ENCODE measurements at places on chromosomes 2 and 18.

DNA sequence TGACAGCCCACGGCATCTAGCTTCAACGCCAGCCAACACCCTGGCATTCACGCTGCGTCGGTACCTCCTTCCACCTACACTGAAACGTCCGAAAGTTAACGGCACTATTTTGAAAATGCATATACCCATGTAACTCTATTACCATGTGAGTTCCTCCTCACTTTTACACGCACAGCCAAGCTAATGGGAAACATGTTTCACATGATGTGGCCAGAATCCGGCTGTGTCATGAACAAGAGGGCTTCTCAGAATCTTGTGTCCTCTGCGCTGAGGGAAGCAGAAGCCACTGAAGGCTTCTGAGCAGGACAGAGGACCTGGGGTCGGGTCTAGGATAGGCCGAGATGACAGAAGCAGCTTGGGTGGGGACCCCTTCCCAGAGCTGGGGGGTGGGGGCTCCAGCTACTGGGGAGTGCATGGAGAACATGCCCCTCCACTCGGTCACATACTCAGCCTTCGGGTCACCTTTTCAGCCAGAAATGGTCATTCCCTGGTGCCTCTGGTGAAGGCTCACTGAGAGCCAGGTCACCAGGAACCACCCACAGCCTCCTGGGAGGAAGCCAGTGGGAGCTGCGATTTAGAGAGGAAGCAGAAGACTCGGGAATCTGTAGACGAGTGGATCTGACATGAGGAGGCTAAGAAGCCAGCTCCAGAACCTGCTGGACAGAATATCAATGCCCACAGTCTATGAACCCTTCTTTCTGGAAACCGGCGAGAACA, 41.5 kb downstream of the HDAC4 start:
- DNase-seq = no peak

GRCh38 chr2:102736110-102736409, 25.8 kb upstream of the TMEM182 start:
- DNase-seq = no peak

- DNase-seq = no peak
These were observed 785.8 kb downstream of the RNF144A start for GRCh38 chr2:7703048-7703447.

- no peak for DNase-seq
These were observed 190.4 kb downstream of the BABAM2 start for GRCh38 chr2:28080911-28081310.

DNA sequence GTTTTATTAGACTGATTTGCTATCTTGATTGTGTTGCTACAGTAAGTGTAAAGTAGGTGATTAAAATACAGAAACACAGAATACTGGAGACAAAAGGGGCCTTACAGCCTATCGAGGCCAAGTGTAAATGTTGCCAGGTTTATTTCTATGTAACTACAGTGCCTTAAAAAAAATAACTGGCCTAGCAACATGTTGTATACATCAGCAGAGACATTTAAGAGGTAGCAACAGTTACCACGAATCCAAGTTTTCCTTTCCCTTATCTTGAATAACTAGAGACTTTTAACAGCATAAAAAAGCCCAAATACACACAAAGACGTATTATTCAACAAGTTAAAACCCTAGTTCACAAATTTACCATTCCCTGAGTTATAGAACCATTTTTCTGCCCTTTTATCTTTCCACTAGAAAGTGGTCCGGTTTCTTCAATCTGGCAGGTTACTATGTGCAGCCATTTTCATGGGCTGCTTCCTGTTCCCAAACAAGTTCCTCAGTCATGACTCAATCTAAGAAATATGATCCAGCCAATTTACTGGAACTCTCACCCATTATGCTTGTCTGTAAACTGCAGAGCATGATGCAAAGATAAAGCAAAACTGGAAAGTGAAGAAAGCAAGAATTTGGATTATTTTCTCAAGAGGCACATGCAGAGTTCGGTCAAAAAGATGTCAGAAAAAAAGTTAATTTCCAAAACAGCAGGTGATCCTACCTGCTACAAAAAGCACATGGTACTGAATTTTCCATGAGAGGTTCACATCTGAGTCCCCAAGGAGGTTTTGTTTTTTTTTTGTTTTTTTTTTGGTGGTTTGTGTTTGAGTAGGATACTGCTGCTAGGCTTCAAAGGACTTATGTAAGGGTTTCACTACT, 22.2 kb downstream of the NFE2L2 start:
- DNase-seq = no peak

GRCh38 chr2:80380736-80381135, 76.2 kb upstream of the LRRTM1 start:
- DNase-seq = no peak

DNA sequence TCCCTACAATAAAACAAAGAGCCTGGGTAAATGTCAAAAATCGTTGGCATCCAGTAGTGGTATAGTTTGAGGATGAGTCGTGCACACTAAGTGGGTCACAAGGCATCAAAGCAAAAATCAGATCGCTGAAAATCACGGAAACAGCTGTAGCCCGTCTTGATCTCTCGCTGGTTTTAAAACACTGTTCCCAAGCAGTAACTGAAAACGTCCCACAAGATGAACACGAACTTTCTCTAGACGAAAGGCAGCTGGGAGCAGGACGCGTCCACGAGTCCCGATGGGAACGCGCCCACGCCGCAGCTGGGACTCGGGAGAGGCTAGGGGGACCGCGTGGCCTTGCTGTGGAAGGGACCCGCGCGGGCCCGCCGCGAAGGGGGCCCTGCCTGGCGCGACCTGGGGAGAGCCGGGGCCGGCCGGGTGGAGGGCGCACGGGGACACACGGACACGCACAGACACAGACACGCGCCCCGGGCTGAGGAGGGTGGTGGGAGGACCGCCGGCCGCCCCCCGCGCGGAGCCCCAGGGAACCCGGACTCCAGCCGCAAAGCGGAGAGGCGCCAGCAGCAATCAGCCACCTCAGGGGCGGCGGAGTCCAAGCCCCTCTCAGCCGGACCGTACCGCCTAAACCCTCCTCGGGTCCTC, 651 bp downstream of the STK17B start:
- DNase-seq = no peak

DNA sequence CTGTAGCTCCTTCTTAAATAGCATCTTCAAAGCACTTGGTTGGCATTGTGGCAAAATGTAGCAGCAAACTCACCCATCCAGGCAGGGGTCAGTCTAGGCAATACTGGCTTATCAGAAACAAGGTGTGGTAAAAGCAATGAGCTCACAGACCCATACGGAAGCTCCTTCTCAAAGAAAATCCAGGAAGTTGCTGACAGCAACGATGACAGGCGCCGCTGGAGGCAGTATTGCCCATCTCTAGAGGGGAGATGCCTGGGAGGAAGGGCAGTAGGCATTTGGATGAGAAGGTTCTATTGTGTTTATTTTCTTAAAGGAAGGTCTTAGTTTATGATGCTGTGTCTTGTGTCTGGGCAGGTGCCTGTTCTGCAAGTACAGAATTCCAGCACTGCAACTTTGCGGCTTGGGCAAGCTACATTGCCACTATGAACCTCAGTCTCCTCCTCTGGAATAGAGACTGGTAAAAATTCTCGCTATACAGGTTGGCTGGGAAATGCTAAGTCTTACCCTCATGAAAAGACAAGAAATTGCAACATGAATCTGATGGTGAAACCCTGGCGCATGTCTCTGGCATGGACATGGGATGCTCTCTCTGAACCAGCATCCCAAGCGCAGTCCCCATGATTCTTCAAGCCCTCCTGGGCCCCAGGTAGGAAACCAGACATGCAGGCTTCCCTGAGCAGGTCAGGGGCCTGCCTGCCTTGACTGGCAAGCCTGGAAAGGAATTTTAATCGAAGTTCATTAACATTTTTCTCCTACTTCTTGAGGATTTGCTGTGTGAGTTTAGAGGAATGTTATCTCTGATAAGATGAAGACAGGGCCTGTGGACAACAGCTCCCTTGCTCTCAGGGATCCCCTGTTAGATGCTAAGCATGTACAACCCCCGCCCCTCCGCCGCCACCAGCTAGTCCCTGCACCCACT, 156.0 kb downstream of the TFCP2L1 start:
- no peak for DNase-seq

GRCh38 chr2:97716695-97717612, 3.6 kb downstream of the ZAP70 start:
- DNase-seq = no peak

GRCh38 chr2:73406996-73407395, 21.4 kb downstream of the ALMS1 start:
- DNase-seq = no peak

- DNase-seq = no peak
These were observed 59.6 kb downstream of the TPGS2 start for GRCh38 chr18:36769172-36769571.

- DNase-seq = no peak
These were observed 35.6 kb upstream of the RNF125 start for GRCh38 chr18:31983020-31983419.

- no peak for DNase-seq
These were observed 545 bp upstream of the CDCA7 start for GRCh38 chr2:173354073-173354581.

DNA sequence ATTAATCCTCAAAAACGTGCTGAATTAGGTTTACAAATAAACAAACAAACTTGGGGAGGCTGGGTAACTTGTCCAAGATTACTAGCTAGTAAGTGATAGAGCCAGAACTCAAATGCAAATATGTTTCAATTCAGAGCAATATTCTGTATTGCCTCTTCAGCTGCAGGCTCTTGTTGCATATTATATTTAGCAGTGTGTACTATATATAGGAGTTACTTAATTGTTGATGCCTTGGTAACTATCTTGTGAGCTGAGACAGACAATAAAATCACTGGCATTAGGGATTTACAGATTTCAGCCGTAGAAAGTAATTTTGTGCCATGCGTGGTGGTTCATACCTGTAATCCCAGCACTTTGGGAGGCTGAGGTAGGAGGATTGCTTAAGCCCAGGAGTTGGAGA, 10.2 kb upstream of the ANKRD12 start:
- DNase-seq = no peak

DNA sequence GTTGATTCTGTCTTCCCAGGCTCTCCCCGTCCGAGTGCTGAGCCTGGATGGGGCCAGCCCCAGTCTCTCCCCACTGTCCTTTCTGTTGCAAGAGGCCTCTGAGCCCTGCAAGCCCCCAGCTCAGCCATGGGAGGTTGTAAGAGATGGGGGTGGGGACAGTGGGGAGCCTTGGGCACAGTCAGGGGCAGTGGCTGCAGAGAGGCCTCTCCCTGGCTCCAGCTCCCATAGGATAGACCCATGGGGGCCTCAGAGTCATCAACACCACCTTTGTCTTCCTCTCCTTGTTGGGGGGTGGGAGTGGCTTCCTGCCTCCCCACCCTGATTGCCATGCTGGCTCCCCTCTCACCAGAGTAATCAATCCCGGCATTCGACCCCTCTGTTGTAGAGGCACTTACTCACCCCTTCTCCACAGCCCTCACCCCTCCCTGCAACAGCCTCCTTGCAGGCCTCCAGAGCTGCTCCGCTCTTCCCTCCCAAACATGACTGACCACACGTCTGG, 37.5 kb upstream of the NPAS2 start:
- DNase-seq = no peak

- DNase-seq = no peak
These were observed 40.3 kb downstream of the CCDC93 start for GRCh38 chr2:117973498-117974082.
